ENCODE measurements at places on chromosomes 3 and 15. TPM values are rescaled to one million over a fixed set of nuclear protein-coding genes. Genes with fewer than 3 reads are reported as not detected.

- no peak for DNase-seq
Observed at GRCh38 chr3:14857506-14857905, 38.7 kb downstream of the FGD5 start.

DNA sequence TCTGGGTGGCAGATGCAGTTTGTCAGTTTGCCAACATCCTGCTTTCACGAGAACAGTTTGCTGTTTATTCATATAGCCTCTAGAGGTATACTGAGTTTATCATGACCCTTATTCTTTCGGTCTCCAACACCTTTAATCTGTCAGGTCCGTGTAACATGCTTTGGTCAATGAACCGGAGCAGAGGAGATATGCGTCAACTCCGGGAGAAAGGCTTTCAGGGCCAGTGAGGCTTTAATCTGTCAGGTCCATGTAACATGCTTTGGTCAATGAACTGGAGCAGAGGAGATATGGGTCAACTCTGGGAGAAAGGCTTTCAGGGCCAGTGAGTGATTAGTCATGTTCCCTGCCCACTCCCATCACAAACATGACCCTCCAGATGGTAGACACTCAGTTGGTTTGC, 16.9 kb upstream of the GPD1L start:
- DNase-seq, result no peak

GRCh38 chr3:87309601-87310000, 33.2 kb upstream of the POU1F1 start:
- DNase-seq, result no peak

GRCh38 chr15:46080016-46080415, 445.2 kb downstream of the SQOR start:
- peak; percentile 62 for DNase-seq

- peak; percentile 75 for DNase-seq
Observed at GRCh38 chr3:51389423-51390183, 1.5 kb upstream of the RBM15B start.

GRCh38 chr3:79253271-79253670, 514.5 kb downstream of the ROBO1 start:
- DNase-seq, result no peak

DNA sequence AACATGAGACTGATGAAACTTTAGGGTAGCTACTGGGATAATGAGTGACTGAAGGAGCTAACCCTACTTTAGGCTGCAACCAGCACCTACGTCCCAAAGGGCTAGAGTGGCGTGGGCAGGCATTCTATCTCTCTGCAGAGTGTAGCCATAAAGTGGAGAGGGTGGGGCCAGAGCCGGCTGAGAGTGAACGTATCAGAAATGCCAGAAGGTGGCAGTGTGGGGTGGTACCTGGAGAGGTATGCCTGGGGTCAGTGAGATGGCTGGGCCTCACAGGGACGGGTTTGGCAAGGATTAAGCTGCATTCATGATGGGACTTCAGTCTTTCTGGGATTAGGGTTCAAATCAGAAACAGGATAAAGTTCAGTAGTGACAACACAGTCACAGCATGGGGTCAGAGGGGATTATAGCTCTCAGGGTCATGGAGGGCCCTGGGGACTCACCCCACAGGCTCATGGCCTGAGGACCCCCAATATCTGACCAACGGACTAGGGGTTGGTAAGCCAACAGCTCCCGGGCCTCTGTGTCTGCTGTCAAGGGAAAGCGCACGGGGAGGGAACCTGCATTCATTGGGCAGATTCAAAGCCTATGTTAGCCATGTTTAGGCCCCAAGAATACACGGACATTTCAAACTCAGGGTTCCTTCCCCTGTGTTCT, 86.5 kb upstream of the FOXB1 start:
- DNase-seq, result no peak

DNA sequence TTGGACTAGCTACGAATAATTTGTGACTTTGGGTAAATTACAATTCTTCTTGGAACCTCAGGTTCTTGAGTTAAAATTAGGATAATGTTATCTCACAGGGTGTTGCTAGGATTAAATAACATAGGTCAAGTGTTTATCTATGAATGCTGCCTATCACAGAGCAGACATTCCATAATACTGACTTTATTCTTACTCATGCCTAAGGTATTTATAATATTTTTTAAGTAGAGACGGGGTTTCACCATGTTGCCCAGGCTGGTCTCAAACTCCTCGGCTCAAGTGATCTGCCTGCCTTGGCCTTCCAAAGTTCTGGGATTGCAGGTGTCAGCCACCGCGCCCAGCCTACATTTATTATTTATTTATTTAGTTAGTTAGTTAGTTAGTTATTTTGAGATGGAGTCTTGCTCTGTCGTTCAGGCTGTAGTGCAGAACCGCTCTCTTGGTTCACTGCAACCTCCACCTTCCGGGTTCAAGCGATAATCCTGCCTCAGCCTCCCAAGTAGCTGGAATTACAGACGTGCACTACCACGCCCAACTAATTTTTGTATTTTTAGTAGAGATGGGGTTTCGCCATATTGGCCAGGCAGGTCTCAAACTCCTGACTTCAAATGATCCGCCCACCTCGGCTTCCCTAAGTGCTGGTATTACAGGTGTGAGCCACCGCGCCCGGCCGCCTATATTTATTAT, 741 bp upstream of the ZNF106 start:
- no peak for DNase-seq

GRCh38 chr15:68389936-68390817, 41.8 kb downstream of the ITGA11 start:
- no peak for DNase-seq

DNA sequence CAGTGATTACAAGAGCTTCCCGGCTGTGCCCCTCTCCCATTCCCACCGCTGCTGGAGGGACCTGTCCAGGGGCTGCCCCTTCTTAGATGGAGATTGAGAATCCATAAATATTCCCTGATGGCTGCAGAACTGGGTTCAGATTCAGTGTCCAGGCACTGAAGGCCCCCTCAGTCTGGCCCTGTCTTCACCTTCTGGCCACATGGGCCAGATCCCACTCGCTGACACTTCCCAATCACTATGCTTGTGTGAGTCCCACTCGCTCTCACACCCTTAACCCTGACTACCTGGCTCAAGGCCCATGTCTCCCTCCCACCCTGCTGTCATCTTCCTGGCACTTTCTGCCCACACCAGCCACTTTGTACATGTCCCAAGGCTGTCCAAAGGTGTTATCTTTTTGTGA, 15.5 kb upstream of the MRPS22 start:
- DNase-seq, result no peak

GRCh38 chr3:111813979-111814378, 45.1 kb upstream of the PHLDB2 start:
- no peak for DNase-seq

DNA sequence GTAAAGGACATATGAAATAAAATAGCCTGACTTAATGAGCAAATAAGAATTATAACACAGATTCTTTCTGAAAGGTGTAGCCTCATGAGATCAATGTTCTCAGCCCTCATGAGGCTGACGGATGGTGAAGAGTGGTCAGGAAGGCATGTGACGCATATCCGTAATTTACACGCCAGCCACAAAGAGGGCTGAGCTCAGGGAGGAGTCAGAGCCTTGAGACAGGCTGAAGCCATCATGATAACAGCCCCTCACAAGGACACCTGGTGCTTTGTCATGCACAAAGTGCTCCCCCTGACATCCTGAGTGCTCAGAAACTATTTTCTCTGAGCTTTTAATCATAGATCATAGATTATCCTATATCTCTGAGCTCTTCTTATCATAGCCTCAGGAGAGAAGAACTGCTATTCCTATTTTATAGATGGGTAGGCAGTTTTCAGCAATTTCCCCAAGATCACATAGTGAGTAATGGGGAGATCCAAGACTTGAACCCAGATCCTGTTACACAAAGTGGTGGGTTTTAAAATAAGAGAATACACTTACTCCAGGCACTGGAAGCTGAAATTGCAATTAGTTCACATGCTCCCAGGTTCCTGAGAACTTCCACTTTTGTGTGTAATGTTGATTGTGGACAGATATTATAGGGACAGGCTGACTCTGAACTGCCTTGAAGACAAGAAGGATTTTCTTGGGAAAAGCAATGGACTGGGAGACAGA, 267.1 kb downstream of the RPLP1 start:
- DNase-seq, result no peak

DNA sequence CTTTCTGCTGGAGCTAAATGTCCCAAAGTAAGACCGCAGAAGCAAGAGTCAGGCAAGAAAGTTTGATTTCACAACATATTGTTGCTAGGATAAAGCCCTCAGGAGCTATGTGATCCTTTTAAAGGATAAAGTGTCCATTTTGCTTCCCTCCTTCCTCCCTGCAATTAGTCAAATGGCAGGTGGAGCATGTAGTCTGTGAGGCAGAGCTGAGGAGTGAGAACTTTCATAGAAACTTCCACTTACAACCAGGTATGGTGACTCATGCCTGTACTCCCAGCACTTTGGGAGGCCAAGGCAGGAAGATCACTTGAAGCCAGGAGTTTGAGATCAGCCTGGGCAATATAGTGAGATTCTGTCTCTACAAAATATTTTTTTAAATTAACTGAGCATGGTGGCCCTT, 25.2 kb upstream of the RHCG start:
- no peak for DNase-seq

GRCh38 chr3:52458031-52458760, 2.8 kb downstream of the NISCH start:
- DNase-seq, result no peak

- DNase-seq, result no peak
Observed at GRCh38 chr3:57706462-57706861, 13.6 kb upstream of the DENND6A start.

DNA sequence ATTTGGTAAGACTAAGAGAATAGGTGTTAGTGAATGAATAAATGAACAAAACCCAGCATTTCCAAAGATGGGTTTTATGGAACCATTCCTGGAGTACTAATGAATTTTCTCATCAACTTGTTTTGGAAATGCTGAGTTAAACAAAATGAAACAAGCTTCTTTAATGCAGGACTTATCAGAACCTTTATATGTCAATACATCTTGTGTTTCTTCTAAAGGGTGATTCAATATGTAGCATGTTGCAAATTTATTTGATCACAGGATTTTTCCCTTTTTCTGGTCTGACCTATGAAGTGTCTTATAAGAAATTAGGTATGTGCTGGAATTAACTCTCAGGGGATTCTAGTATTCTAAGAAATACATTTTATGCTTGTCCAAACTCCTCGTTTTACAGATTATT, 53.2 kb downstream of the EDEM1 start:
- no peak for DNase-seq

DNA sequence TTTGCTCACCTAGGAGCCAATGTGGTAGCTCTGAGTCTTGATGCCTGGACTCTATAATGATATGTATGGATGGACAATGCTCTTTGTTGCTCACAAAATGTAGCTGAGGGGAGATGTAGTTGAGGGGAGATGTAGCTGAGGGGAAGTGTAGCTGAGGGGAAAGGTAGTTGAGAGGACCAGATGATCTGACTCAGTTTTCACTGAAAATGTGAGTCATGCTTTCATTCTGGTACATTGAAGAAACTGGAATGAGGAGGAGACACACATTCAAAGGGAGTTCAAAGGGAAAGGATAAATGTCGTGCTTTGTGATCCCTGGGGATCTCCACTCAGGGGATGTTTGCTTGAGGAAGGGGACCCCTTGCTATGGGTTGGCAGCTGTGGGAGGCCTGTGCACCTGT, 302.9 kb upstream of the TRIM42 start:
- DNase-seq, result no peak

GRCh38 chr3:44069276-44069675, 172.4 kb upstream of the TOPAZ1 start:
- no peak for DNase-seq

- no peak for DNase-seq
Observed at GRCh38 chr3:141379250-141379966, 11.1 kb downstream of the ZBTB38 start.

DNA sequence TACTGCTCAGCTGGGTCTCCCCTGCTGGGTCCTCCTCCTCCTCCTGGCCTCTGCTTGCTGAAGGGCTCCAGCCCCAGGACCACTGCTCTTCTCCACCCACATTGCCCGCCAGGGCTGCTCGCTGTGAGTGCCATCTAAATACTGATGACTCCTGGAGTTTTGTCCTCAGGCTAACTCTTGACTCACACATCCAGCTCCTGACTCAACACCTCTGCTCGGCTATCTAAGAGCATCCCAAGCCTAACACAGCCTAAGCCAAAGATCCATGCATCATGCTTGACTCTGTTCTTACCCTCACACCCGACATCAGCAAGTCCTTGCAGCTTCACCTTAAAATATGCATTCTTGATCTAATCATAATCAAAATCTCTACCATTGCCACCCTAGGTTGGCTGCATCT, 260.2 kb downstream of the KLF13 start:
- DNase-seq, result no peak

- no peak for DNase-seq
Observed at GRCh38 chr15:29934251-29934650, 112.0 kb upstream of the TJP1 start.

DNA sequence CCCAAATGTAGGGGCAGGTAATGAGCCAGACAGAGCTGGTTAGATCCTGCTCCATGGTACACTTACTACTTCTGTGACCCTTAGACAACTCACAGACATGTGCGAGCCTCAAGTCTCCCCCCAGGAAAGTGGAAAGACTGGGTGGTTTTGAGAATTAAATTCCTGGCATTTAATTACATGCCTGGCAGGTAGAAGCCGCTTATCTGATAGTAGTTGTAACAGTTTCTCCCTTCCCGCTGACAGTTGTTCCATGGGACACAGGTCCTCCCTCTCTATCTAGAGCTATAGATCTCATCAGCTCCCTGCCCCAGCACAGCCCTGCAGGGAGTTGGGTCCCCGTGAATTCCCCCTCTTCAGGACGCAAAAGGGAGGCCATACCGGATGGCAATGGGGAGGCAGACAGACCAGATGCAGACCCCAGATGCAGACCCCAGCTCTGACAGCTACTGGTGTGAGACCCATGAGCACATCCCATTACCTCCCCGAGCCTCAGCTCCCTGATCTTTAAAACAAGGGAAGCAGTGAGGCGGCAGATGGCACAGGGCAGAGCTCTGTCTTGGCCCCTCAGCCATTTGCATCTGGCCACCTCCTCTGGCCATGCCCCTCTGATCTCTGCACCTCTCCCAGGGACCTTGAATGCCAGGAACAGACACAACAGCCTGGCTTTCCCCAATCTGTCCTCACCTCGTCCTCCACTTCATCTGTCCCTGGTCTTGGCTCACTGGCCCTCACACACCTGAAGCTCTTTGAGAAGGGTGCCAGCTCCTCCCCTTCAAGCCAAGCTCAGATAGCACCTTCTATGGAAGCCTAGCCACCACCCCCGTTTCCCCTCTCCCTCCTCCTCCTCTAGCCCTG, 34.1 kb upstream of the NR2C2 start:
- DNase-seq, result no peak

GRCh38 chr3:69409011-69409410, 23.1 kb upstream of the FRMD4B start:
- no peak for DNase-seq

GRCh38 chr15:70514251-70514650, 249.1 kb downstream of the UACA start:
- DNase-seq, result no peak

- no peak for DNase-seq
Observed at GRCh38 chr15:38559636-38560307, 4.8 kb downstream of the RASGRP1 start.

Gene GOLGA8N
- total RNA-seq, result 4.1 TPM

Gene ZNF717
- total RNA-seq, result 12.5 TPM

Gene C2CD4B
- 0.65 TPM for total RNA-seq

Gene ARPP21
- total RNA-seq, result not detected

Gene CLSTN2
- total RNA-seq, result 3.9 TPM

Gene MB21D2
- 3.1 TPM for total RNA-seq

Gene GADL1
- 0.20 TPM for total RNA-seq

Gene FANCD2OS
- not detected for total RNA-seq

Gene CELF6
- 1.3 TPM for total RNA-seq

Gene HACL1
- 16.1 TPM for total RNA-seq

Gene ADAMTS9
- 17.7 TPM for total RNA-seq

Gene CAMK2N2
- 0.17 TPM for total RNA-seq

Gene TMEM212
- total RNA-seq, result not detected

Gene SLC28A2
- total RNA-seq, result not detected

Gene ASB14
- 3.7 TPM for total RNA-seq

Gene ZPLD1
- not detected for total RNA-seq

Gene CPLX3
- not detected for total RNA-seq

Data from heart left ventricle (tissue), 16 donors.